ENCODE measurements at places on chromosomes 11 and 22.

DNA sequence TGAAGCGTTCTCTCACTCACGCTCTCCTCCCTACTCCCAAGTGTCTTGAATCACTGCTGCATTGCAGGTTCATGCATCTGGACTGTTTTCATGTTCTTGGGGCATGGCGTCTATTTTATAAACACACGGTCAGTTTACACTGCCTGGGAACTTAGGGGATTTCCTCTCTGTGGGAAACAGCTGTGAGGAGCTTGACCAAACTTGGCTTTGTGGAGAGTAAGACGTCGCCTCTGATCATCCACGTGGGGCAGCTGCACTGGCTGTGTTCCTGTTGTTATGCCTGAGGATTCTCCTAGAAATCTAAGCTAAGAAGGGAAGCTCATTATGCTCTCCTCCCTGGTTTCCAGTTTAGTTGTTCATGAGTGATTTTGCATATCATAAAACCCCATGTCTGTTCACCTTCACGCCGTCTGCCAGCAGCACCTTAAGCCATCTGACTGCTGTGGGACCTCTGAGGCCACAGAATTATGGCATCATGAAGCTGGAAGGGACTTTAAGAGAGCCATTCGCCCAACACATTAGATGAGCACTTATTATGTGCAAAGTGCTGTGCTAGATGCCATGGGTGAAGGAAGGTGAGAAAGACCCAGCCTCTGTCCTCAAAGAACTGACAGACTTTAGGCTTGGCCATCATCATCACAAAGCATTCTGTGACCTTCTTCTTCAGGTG, 38.8 kb upstream of the POU2AF1 start:
- DNase-seq: peak; percentile 87

GRCh38 chr11:62547691-62548281, 1.2 kb upstream of the AHNAK start:
- peak; percentile 60 for DNase-seq

GRCh38 chr11:134561331-134561720, 149.3 kb upstream of the B3GAT1 start:
- DNase-seq: no peak

- DNase-seq: no peak
These were observed 50.4 kb upstream of the CECR2 start for GRCh38 chr22:17318817-17319216.

- no peak for DNase-seq
These were observed 2.7 kb upstream of the ARHGAP42 start for GRCh38 chr11:100684101-100685065.

DNA sequence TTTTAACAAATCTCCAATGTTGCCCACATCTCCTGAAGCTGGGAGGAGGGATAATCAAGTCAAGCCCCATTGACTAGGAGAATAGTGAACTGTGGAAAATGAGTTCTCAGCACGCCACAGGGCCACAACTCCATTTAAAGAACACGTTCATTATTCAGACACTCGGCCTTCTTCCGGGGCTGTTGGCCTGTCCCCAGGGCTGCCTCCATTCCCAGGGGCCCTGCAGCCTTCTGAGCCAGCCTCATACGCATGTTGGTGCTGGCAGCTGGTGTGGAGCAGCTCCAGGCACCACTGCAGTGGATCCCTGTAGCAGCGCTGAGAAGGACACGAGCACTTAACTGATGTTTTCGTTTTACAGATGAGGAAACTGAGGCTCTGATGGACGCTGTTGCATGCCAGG, 87.5 kb upstream of the RCN1 start:
- no peak for DNase-seq

- peak; percentile 52 for DNase-seq
These were observed 2.9 kb upstream of the TUBGCP6 start for GRCh38 chr22:50247748-50248147.

GRCh38 chr11:122246874-122247273, 130.9 kb upstream of the BLID start:
- DNase-seq: no peak

DNA sequence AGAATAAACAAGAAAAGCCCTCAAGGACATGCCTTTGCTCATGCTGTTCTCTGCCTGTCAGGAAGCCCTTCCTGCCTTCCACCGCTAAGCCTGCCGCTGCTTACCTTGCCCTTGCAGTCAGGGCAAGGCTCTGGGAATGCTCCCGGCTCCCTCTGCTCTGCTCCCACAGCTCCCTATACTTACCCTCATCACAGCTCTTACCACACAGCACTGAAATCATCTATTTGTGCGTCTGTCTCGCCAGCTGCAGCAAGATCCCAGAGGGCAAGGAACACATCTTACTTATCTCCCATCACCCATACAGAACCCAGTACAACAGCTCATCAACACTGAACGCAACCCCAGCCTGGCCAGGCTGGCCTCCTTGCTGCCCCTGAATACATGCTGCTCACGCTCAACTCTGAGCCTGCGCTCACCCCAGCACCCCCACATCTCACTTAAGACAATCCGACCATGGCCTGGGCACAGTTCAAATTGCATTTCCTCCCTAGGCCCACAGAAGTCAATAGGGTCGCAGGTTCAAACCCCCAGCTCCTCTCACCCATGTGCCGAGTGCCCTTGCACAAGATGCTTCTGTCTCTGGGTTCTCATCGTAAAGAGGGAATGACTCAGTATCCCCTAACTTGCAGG, 161.8 kb downstream of the IGLL1 start:
- DNase-seq: no peak

- DNase-seq: peak; percentile 76
These were observed 30.3 kb upstream of the WNT7B start for GRCh38 chr22:46007003-46007847.

All from femur (tissue), 1 donor.